ENCODE measurements at places on chromosomes 16 and 17.

DNA sequence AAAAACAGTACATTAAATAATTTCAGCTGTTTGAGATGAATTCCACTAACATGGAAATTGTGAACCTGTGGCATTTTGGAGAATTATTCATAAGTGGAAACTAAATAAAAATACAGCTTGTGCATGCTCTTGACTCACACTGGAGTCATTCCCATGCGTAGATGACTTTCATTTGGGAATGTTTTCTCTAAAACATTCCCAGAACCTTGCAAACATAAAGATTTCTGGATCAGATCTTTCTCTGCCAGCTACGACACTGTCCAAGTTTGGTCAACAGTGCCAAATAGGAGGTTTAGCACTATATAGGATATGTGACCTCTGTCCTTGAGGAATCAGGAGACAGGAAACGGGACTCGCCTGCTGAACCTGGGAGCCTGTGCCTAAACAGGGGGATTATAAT, 400.9 kb downstream of the SLC39A11 start:
- DNase-seq: no peak

GRCh38 chr17:65008882-65009281, 47.7 kb downstream of the GNA13 start:
- DNase-seq: no peak

GRCh38 chr17:17457680-17458079, 19.1 kb upstream of the MED9 start:
- no peak for DNase-seq

GRCh38 chr16:72424757-72425156, 252.8 kb upstream of the PMFBP1 start:
- no peak for DNase-seq

DNA sequence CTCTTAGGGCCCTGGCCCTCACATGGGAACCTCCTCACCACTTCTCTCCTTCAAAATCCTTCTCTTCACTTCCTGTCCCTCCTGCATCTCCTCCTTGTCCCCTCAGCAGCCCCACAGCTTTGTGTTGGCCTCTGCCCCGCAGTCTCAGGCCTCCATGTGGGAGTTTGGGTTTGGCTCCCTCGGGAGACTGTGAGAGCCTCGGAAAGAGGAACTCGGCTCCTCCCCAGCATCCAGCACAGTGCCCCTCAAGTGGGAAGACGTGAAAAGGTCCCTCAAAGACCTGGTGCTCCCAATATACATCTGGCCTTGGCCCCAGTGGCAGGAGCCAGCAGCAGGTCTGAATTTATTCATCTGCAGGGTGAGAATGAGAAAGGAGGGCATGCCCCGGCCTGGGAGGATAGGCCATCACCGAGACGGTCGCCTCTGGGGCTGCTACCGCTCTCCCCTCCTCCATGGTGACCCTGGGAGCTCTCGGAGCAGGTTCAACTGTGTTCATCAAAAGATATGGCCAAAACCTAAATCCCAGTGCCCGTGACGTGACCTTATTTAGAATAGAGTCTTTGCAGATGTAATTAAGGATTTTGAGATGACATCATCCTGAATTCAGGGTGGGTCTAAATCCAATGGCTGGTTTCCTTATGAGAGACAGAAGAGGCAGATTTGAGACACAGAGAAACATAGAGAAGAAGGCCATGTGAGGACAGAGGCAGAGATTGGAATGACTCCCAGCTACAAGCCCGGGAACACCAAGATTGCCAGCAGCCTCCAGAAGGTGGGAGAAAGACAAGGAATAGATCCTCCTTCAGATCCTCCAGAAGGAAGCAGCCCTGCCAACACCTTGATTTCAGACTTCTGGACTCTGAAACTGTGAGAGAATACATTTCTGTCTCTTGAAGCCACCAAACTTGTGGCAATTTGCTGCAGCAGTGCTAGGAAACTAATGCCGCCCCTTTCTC, 135.1 kb downstream of the MRM1 start:
- no peak for DNase-seq

DNA sequence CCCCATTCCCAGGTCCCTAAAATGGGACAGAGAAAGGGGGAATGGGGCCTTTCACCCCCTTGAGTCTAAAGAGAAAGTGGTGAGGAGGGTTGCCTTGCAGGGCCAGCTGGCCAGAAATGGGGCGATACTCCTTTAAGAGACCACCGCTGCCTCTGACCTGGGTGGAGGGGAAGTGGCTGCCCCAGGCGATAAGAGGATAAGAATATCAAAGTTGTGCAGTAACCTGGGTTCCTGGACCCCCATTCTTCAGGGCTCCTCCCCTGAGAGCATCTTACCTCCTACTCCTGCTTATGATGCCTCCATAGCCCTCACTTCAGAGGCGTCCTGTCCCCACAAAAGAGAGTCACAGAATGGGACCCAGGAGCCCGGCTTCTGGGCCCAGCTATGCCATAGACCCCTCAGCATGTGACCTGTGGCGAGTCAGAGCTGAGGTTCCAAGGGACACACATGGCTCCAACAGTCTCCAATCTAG, 5.2 kb upstream of the TSPOAP1 start:
- no peak for DNase-seq

Data from D341Med (cell line).